Spleen (tissue), 13 donors: ENCODE measurements at places on chromosomes 11 and 22.

- no peak for DNase-seq
Measured at GRCh38 chr11:85182441-85183387, 444.4 kb downstream of the DLG2 start.

GRCh38 chr11:115333949-115334348 lies 170.3 kb downstream of the CADM1 start:
- no peak for DNase-seq

- no peak for DNase-seq
Measured at GRCh38 chr11:72690166-72690565, 15.9 kb upstream of the PDE2A start.

GRCh38 chr11:119522609-119523008 lies 99.6 kb upstream of the THY1 start:
- no peak for DNase-seq

DNA sequence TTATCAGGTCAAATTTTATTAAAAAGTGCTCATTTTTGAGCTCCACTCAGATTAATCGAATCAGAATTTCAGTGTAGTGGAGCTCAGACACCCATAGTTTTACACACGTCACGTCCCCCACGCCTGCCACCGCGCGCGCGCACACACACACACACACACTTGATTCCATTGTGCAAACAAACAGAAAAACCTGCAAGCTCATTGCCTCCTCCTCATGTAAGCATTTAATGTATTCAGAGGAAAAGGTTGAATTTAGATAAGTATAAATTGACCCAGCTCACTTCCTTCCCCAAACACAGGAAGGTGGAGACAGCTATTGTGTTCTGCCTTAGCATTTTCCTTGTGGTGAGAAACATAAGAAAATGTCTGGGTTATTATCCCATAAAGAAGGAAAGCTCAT lies 336.7 kb downstream of the LUZP2 start:
- no peak for DNase-seq

DNA sequence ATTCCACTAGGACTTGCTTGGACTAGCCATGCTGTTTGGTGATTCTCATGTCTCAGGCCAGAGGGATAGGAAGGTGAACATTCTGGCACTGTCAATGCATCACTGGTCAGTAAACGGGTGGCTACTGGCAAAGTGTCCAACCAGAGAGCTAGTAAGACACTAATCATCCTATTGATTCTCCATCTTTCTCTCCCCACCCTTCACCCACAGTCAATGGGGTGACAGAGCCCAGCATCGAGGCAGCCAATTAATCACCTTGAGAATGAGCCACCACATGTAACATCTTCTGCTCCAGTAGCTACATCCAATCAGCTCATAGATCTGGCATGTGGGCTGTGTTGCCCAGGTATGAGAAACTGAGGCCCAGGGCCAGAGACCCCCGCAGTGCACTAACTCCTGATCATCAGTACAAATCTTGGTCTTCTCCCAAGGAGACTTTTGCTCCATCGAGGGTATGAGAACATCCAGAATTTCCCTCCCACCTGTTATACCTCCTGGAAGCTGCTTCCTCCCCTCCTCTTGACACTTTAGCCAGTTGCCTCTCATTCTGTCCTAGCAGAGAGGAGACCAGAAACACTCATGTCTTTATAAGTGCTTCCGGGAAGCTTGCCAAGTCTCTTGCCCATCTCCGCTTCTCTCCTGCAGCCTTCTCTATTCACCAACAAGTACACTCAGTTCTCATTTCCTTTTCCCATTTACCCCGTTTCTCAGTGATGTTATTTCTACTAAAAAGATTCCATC lies 17.0 kb downstream of the HTR3A start:
- no peak for DNase-seq

GRCh38 chr22:46592390-46592872 lies 27.8 kb upstream of the GRAMD4 start:
- peak; percentile 92 for DNase-seq

GRCh38 chr11:31802000-31802551 lies 9.0 kb downstream of the PAX6 start:
- no peak for DNase-seq

DNA sequence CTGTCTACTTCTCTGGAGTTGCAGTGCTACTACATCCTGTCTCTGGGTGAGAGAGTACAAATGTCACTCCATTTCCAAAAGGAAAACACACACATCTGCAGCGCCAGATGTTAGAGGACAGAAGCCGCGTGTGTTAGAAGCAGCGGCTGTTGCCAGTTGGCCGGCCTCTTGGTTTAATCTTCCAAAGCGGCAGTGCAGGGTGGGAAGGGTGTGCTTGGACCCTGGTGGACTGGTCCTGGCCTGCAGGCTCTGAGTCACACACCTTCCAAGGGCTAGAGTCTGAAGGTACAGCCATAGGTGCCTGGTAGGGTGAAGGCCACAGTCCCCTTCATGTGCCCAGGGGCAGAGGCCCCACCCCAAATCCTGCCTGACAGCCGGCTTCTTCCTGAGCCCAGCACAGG lies 99.8 kb downstream of the CTTN start:
- DNase-seq = peak; percentile 59

GRCh38 chr22:24157822-24158135 lies 23.5 kb upstream of the SUSD2 start:
- peak; percentile 86 for DNase-seq

GRCh38 chr22:35638001-35638400 lies 10.2 kb upstream of the APOL6 start:
- no peak for DNase-seq

DNA sequence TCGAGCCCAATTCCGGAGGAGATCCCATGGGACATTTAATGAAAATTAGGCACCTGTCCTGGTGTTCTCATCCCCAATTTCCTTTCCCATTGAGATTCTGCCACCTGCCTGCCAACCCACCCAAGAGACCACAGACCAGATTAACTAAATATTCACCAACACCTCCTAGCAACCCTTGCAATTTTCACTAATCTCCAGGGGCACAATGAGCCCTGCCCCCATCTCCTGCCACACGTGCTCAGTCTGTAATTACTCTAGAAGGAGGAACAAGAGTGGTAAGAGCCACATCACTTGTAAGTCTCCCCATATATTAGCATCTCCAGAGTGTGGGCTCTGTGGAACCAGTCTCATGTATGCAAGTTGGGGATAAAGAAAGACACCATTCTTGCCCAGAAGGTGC lies 38.0 kb downstream of the IL18BP start:
- DNase-seq = no peak

GRCh38 chr11:44823006-44823405 lies 96.2 kb downstream of the TSPAN18 start:
- peak; percentile 36 for DNase-seq

- DNase-seq = no peak
Measured at GRCh38 chr22:37976547-37976946, 7.8 kb downstream of the SOX10 start.

DNA sequence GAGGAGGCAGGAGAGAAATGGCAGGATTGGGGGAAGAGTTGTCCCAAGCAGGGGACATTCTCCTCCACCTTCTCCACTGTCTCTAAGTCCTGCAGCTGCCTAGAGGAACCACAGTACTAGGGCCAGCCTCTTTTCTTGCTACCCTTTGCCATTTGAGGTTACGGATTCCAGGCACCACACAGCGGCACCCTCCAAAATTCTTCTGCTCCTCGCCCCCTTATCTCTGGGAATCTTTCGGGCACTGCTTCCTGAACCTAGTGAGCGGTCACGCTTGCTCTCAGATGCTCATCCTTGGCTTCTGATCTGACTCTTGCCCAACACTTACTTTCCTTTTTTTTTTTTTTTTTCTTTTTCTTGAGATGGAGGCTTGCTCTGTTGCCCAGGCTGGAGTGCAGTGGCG lies 26.6 kb upstream of the XBP1 start:
- no peak for DNase-seq

DNA sequence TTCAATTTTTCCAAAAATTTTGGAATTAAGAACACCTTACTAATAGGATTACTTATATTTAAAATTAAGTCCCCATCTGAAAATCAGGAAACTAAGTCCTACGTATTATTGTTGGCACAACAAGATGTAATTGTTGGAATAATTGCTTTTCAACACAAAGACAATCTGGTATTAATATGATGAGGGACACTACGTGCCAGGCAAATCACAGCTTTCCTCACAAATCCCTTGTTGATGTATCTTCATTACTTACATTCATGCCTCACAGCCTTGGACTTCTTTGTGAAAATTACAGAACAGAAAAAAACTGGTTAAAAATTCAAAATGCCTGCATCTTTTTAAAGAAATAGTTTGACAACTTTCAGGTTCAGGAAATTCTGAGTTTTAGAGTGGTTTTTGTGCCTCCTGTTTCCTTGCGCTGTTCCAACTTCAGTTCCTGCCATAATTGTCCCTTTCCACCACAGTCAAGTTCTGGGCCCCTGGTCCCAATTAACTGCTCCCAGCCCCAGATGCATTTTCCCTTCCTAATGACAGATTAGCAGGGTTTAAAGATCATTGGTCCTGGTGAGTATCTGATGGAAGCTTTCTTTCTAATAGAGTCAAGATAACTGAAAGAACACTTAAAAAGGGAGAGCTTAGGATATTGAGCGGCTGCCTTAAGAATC lies 23.3 kb upstream of the CCDC34 start:
- no peak for DNase-seq

DNA sequence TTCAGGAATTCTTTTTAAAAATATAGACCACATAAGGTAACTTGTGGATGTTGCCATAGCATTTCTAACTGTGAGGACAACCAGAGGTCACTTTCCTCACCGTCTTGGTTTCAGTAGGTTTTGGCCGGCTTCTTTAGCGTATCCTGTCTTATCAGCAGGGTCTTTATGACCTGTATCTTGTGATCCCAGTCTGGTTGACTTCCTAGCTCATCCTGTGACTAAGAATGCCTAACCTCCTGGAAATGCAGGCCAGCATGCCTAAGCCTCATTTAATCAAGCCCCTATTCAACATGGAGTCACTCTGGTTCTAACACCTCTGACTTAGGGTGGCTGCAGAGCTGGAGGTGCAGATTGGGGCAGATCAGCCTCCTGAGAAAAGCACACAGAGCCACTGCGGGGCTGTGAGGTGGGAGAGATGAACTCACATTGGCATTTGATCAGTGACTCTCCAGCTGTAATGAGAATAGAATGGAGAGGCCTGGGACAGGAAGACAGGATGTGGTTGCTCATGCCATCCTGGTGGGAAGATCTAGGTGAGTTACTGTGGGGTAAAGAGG lies 41.1 kb upstream of the TOP3B start:
- no peak for DNase-seq

DNA sequence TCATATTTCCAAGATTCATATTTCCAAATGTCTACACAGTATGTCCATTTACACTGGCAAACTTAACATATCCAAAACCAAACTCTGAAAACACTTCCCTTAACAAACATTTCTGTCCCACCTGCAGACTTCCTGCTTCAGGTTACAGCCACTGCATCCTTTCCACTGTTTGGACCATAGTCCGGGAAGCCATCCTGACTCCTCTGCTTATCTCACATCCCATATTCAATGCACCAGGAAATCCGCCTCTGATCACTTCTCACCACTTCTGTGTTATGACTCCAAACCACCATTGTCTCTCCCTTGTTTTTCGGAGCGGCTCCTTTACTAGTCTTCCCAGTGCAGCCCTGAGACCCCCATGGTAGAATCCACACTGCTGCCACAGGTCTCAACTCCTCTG lies 30.1 kb downstream of the HIRA start:
- no peak for DNase-seq

DNA sequence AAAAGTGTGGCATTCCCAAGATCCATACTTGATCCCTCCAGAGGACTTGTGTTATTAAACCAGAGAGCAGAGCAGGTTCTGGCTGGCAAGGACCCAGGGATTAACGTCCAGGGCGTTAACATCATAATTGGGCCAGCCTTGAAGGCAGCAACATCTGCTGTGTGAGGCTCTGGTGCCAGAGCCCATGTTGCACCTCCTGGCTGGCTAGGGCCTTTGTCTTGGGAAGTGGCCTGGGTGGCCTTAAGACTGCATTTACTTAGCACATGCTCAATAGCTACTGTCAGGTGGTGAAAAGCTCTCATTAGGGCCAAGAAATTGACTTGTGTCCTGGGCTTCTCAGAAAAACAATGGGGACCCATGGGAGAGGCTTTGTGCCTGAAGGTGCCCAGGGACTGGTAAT lies 66.6 kb downstream of the CACNG2 start:
- DNase-seq = no peak

DNA sequence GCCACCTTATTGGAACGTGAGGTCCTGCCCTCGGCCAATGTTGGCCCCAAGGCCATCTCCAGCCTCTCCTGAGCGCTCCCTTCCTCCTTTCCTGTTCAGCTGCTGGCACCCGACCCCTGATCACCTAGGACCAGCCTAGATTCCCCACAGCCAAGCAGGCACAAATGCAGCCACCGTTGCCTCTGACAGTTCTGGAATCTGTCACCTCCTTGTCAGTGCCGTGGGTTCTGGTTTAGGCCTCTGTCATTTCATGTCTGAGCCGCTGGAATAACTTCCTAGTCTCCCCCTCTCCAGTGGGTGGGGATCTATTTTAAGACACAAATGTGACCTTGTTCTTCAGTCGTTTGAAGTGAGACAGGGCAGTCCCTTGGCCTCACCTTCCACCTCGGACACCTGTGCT lies 29.7 kb downstream of the FADS3 start:
- DNase-seq = no peak

GRCh38 chr22:35727436-35727835 lies 9.8 kb downstream of the APOL5 start:
- DNase-seq = no peak

- no peak for DNase-seq
Measured at GRCh38 chr11:129321076-129321475, 54.6 kb upstream of the BARX2 start.

DNA sequence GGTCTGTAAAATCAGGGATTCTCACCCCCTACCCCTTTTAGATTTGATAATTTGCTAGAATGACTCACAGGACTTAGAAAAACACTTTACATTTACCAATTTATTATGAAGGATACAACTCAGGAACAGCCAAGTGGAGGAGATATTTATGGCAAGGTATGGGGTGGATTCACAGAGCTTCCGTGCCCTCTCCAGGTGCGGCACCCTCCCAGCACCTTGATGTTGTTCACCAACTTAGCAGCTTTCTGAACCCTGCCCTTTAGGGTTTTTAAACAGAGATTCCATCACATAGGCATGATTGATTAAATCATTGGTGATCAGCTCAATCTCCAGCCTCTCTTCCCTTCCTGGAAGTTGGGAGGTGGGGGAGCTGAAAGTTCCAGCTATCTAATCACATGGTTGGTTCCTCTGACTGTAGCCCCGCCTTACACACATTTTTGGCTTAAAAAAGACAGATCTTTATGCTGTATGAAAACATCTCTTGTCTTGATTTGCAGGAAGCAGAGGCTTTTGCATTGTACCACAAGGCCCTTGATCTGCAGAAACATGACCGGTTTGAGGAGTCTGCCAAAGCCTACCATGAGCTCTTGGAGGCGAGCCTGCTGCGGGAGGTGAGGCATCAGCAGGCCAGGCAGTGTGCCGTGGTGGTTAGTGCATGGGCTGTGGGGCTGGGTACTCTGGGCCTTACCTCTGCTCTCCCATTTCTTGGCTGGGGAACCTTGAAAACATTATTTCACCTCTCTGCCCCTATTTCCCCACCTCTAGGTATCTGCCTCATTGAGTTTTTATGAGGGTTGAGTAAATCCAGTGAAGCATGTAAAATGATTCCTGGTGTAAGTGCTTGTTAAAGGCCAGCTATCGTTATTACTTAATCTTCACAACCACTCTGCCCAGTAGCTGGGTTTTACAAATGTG lies 27.0 kb downstream of the CABIN1 start:
- DNase-seq = no peak

- no peak for DNase-seq
Measured at GRCh38 chr11:117337076-117337475, 9.4 kb downstream of the CEP164 start.

GRCh38 chr11:102829316-102830000 lies 14.0 kb downstream of the MMP3 start:
- no peak for DNase-seq

- no peak for DNase-seq
Measured at GRCh38 chr22:50058906-50059880, 1.1 kb upstream of the TTLL8 start.

- no peak for DNase-seq
Measured at GRCh38 chr11:111908639-111909305, 2.8 kb downstream of the CRYAB start.
